ENCODE measurements at places on chromosomes 5 and 9.

DNA sequence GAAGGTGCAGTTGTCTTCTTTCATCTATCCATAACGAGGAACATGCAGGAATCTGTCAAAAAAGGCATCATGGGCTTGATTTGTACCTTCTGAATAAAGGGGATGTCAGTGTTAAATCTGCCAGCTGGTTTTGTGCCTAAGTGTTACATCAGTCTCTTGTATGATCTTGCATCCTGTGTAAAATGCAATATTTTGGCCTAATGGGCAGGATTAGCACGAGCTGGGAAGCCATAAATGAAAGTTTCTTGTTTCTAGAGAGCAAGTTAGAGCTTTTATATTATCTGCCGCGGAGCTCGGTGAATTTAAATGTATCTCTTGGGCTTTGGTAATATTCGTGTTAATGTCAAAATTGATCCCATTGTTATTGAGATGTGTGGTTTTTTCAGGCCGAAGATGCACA, 526.1 kb upstream of the WWC1 start:
- DNase-seq: no peak

DNA sequence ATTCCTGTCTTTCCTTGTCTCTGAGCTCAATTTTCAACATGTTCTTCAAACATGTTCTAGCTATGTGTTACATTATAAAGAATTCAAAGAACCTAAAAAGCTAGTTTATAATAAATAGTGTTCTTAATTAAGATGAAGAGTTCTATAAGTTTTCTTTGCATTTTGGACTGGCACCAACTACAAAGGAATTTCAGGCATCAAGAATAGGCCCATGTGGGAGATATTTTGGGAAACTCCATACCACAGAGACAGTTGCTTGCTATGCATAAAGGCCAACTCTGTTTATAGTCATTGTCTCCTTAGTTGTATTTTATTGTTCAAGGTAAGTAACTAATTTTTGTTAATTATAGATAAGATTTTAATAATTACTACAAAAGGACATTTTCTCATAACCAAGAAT, 4.5 kb downstream of the SLF1 start:
- no peak for DNase-seq

DNA sequence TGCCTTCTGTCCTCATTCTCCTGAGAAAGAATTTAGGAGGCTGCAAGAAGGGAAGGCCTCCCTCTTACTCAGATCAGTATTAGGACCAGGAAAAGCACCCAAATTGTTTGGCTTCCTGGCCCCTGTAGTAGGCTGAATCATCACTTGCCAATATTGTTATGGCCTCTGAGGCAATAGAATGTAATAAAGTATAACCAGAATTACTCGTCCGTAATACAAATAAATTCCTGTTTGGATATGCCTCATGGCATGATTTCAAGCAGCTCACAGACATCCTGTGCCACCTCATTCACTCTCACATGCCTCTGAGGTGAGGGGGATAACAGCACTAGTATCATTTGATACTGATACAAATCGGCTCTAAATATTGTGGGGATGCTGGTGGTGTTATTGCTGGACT, 427.3 kb downstream of the ISL1 start:
- DNase-seq: no peak

- DNase-seq: no peak
Measured at GRCh38 chr5:14168144-14168792, 25.1 kb downstream of the TRIO start.

- no peak for DNase-seq
Measured at GRCh38 chr5:64339769-64340168, 166.0 kb upstream of the RGS7BP start.

DNA sequence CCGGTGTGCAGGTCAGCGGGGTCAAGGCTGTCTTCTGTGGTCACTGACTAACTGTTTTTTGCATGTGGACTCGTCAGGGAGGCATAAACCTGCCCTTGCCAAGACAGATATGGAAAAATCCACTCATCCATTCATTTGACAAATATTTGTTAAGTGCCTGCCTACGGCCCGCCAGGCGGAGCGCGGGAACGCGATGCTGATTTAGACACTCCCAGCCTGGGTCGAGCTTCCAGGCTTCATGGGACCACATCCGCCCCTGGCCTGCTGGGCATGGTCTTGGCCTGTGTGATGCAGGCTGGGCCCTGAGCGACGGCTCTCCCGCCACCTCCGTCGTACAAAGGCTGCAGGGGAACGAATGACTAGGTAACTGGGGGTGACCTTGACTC, 18.1 kb downstream of the MYMK start:
- DNase-seq: no peak

DNA sequence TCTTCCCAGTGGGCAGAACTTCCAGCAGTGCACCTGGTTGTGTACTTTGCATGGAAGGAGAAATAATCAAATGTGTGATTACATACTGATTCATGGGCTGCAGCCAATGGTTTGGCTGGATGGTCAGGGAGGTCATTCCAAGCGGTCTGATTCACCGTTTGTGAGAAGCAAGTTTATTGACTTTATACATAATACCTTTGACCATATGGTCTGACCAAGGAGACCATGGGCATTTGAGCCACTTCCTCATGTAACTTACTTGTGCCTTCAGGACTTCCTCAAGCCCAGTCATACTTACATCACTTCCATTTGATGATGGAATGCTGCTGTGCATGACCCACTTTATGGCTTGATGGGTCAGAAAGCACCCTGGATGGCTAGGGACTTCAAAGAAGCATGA, 41.1 kb downstream of the DAP start:
- DNase-seq: no peak

- peak; percentile 1 for DNase-seq
Measured at GRCh38 chr5:84725946-84726570, 341.4 kb upstream of the EDIL3 start.

DNA sequence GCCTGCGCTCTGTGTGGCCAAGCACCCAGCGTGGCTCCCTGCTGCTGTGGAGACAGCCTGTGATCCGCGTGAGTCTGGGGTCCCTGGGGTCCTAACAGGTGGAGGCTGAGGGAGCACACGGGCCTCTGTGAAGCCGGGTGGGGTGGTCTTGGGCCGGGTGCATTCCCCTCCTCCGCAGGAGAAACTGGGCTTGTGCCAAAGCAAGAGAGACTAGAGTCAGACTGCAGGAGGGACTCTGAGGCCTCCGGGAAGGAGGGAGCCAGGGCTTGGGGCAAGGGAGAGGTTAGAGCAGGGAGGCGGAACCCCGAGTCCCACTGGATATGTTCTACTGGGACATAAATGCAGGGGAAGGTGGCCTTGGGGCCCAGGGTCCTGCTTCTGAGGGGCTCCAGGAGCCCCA, 10.5 kb downstream of the DNLZ start:
- DNase-seq: no peak

DNA sequence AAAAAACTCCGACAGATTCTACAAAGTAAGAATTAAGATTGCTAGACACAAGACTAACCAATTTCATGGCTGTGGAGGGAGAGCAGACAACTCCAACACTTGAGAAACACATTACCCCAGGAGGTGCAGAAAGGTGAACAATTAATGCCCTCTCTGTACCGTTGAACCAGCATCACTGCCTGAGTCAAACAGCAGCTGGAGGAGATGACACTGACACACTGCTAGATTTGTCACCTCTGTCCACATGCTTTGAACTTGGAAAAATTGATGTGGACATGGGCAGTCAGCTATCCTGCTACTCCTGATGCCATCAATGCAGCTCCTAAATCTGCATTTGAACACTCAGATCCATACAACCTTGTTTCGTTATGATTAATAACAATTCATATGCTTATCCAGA, 51.7 kb downstream of the GPBP1 start:
- no peak for DNase-seq

GRCh38 chr9:2800394-2801179, 43.3 kb downstream of the PUM3 start:
- DNase-seq: no peak

- no peak for DNase-seq
Measured at GRCh38 chr9:127267793-127268525, 3.4 kb downstream of the GARNL3 start.

DNA sequence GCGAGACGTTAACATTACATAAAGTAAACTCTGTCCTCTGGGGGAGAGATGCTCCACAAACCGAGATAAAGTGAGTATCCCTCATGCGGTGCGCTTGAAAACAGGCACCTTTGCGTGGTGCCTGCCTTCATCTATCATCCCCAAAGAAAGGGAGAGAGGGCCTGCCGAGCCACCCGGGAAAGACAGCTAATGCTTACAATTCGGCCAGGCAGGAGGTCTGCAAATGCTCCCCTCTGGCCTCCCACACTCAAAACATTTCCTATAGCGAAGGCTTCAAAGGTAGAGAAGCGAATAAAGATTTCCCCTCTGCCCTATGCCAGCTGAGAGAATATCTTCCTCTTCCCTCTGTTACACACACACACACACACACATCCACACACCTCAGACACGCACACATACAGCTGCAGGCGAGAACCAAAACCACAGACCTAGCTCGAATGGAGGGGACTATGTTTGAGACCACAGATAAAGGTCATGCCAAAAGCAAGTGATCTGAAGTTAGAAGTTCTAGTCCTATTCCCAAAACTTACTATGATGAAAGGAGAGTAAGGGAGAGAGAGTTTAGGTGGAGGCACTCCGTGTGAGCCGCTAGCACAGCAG, 132.8 kb downstream of the CRB2 start:
- no peak for DNase-seq

- no peak for DNase-seq
Measured at GRCh38 chr9:81289622-81290021, 399.7 kb downstream of the TLE1 start.

DNA sequence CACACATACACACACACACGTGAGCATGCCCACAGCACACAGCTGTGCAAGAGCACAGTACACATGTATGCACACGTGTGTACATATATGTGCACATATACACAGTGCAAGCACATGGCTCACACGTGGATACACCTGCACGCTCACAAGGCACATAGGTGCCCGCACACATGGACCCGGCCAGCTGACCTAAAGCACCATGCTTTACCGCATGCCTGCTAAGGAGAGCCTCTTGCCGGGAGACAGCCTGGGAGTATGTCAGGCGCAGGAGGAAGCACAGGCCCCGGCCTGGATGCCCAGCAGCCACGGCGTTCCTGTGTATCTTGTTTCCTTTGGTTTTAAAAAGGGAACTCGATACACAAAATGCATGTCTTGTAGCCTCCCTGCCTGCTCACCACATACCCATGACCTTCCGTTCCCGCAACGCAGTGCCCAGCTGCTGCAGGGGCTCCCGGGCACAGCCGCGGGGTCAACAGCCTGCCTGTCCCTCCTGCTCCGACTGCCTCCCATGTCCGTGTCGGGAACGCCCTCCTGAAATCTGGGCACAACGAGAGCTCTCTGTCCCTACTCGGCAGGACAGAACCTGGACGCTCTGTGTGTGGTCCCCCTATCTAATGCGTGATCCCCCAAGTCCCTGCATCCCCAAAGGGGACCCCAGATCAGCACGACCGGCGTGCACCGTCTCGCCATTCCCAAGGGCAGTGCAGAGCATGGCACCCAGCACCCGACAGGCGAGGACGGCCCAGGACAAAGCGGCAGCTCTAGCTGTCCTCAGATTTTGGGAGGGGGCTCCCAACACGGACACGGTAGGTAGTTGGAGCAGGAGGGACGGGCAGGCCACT, 3.6 kb downstream of the SLC12A7 start:
- no peak for DNase-seq

GRCh38 chr5:160071916-160072315, 47.3 kb downstream of the PWWP2A start:
- no peak for DNase-seq

DNA sequence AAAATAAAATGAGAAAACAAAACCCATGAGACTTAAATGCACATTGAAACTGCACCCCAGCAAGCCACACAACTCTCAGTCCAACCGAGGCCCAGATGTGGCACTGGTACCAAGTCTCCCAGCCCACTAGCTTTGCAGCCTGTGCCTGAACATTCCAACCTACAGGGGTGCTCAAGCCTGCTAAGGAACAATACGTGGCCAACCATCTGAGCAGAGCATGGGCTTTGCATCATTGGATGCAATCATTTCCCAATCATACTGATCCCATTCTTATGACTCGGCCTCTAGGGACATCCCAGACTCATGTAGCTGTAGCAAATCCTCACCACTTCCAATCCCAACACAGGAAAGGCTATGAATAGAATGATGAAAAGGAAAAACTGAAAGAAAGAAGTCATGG, 297.2 kb downstream of the SPOCK1 start:
- no peak for DNase-seq

DNA sequence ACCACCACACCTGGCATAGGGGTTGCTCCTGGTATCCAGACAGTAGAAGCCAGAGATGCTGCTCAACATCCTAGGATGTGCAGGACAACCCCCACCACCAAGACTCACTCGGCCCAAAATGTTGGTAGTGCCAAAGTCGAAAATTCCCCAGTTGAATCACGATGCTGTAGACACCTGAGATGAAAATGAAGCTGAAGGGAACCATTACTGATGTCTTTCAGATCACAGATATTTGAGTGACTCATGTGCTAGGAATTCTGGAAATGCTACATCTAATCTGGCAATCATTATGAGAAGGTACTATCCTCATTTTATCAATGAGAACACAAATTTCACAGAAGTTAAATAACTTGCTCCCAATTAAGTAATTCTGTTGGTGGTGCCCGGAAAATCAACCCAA, 21.0 kb upstream of the UBE2QL1 start:
- no peak for DNase-seq

GRCh38 chr9:125462861-125463291, 201.2 kb downstream of the GAPVD1 start:
- DNase-seq: no peak

- DNase-seq: no peak
Measured at GRCh38 chr5:44619875-44620610, 188.7 kb upstream of the MRPS30 start.

Data from NCI-H1417 treated with DMSO at 0.1 percent for 48 hours (cell line).